Kasumi-1 (cell line): ENCODE measurements at places on chromosomes 12 and 14.
A peak's percentile ranks its signal among the peaks of the same experiment; 100 is the strongest.

GRCh38 chr14:59819446-59820088, 51.0 kb downstream of the RTN1 start:
- DNase-seq: no peak

GRCh38 chr12:3530548-3530947, 39.5 kb downstream of the PRMT8 start:
- DNase-seq: no peak

GRCh38 chr12:109760930-109761921, 47.6 kb downstream of the FAM222A start:
- no peak for DNase-seq

DNA sequence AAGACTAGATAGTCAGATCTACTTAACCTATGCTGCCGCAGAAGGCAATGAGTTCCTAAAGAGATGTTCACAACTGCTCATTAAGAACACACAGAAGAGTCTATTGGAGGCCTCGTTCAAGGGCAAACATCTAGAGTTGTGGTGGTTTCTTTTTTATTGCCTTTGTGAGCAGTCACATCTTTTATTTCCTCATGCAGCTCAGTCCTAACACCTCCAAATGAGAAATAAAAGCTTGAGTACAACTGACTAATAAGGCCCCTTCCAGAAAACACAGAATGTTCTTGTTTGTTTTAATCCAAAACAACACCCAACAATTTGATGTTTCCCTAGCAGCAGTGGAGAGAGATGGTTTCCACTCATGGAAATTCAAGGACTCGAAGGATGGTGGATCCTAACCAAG, 123.5 kb upstream of the NOS1 start:
- no peak for DNase-seq

- no peak for DNase-seq
Measured at GRCh38 chr12:110896559-110896958, 23.8 kb downstream of the MYL2 start.

DNA sequence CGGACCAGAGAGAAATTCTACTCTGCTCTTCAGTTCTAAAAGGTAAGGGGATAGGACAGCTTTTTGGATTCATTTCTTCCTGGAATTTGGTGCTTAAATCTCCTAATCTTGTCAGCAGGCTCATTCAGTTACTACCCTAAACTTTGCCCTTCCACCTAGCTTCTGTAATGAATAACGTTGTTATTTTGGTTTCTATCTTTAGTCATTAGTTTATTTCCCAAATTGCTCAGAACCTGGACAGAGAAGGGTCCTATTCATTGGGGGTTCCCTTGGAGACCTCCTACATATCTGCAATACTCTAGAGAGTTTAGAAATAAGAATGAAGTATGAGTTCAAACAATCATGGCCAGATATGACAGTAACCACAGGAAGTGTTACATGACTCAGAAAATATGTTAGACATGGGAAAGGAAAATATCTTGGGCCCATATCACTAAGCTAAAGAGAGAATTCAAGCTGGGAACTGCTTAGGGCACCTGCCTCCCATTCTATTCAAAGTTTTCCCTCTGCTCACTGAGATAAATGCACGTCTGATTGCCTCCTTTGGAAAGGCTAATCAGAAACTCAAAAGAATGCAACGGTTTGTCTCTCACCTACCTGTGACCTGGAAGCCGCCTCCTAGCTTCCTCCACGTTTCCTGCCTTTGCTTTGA, 87.9 kb downstream of the GAS2L3 start:
- DNase-seq: no peak

GRCh38 chr14:75101491-75101890, 25.4 kb downstream of the NEK9 start:
- no peak for DNase-seq

DNA sequence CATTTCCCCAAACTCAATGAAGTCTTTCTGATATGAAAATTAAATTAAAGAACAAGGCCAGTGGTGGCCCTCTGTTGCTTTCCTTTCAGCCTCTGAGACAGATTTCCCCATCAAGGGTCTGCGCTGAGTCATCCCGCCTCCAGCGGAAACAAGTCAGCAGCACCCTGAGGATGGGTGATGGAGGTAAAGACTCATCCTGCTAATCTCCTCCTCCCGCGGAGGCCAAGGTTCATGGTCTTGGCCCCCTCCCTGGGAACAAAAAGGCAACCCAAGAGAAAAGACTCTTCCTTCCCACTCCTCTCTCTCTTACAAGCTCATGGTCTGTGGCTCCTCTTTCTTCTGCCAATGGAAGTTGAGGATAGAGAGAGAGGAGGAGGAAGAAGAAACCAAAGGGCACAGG, 9.0 kb upstream of the NUMB start:
- no peak for DNase-seq

DNA sequence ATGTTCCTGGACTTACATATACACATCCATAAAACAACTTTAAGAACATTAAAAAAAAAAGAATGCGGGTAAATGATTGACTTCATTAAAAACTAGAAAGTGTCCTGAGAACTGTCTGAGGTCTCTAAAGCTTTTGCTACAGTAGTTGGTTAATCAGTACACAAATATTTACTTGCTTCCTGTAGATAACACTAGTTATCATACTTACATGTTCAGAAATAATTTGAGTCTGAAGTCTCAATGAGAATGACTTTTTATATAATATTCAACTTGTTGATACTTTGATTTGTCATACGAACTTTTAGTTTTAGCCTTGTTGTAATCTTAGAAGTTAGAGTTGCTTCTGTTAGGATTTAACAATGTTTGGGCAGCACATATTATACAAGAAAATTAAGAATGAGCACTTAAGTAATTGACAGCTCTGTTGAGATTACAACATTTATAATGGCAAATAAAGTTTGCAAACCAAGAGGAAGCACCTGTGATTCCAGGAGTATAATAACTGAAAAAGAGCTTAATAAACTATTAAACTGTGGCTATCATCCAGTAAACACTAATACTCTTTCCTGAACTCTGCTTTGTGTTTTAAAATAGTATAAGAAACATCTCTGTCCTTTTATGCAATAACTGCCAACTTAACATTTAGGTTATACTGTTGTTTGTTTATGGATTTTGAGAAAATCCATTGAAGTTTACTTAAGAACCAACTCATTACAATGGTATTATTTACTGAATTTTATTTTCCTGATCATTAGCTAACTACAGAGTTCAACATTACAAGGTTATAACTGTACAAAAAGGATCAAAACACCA, 131.7 kb downstream of the MIPOL1 start:
- DNase-seq: no peak

GRCh38 chr14:104477117-104477623, 102.4 kb upstream of the C14orf180 start:
- no peak for DNase-seq

GRCh38 chr12:1422604-1423315, 171.6 kb downstream of the FBXL14 start:
- DNase-seq: no peak

- peak; percentile 3 for DNase-seq
Measured at GRCh38 chr12:13161172-13161571, 35.4 kb upstream of the EMP1 start.

DNA sequence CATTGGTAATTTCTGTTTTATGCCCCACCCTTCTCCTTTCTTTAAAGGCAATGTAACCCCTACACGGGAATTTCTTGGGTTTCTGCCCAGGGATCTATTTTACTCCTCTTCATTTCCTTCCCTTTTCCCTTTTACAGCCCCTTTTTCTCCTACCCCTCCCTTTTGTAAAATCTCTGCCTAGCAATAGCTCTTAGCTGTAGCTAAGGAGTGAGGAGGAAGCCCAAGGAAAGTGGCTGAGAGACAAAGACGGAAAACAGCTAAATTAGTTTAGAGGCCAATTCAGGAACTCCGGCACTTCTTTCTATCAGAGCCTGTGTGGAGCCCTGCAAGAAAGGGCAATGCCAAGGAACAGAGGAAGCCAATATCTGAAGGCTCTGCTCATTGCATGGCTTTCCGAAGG, 40.3 kb downstream of the SOCS2 start:
- DNase-seq: no peak
